C1 segment of cervical spinal cord (tissue), 14 donors: ENCODE measurements at places on chromosomes 3 and 15.

GRCh38 chr3:162138509-162138908, 641.9 kb downstream of the OTOL1 start:
- no peak for DNase-seq

- no peak for DNase-seq
These were observed 385.4 kb downstream of the MECOM start for GRCh38 chr3:169278092-169278491.

- no peak for DNase-seq
These were observed 222.1 kb downstream of the FOXP1 start for GRCh38 chr3:71361334-71361890.

DNA sequence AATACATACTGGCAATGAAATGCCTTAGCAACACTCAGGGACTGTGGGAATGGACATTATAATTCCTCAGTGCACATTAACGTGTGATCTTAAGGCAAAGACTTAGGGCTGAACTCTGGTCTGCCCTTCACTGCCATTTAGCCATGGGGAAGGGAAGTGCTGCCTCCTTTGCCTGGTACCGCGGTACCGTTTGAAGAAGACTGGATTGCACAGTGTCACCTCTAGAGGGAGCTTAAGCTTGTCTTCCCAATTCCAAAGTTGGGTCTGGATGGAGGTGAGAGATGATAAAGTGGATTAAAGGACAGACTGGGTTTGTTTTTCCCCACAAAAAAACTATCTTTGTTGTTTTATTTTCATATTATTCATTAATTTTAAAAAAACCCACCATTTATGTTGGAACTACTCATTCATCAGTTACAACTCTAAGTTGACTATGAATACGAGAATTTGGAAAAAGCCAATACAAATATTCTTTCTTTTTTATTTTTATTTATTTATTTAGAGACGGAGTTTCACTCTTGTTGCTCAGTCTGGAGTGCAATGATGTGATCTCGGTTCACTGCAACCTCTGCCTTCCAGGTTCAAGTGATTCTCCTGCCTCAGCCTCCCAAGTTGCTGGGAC, 60.0 kb upstream of the SYN2 start:
- no peak for DNase-seq

DNA sequence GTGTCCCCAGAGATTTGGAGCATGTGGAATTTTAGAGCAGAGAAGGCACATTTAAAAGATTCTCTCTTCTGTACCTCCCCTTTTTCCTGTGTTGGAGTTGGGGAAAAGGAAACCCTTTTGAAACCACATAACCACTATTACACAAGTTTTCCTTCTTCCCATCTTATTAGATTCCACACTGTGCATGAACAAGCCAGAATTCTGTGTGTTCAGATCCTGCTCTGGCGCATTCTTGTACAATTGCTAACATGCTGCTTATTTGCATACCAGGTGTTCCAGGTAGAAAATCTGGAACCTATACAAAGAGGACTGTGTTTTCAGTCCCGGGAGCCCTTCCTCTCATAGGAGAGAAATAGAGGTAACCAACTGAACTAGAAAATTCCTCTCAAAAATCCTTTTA, 2.6 kb upstream of the CIB2 start:
- no peak for DNase-seq

DNA sequence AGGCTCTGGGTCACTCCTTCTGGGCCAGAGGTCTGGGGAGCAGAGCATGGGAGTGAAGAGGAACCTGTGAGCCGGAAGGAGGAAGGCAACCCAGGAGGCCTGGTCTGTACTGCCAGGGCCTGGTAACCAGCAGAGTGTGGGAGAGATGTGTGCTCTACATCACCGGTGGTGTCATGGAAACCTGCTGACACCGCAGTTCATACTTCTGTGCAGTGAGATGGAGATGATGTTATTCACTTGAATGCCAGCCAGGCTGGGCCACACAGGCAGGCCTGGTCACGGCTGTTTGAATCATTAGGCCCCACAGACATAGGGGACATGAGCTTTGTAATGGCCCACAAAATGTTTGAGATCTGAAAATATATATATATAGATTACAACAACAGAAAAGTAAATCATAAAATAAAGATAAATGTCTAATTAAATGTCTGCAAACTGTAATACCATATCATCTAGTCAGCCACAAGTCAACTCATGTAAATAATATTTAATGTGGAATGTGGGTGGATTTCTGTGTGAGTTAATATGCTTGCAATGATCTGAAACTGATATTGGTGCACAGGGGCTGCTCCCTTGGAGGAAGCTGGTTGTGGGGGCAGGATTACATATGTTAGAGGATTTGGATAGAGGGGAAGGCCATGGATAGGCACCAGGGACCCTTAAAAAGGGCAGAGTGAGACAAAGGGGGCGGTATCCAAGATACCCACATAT, 108.5 kb upstream of the PFN2 start:
- no peak for DNase-seq

DNA sequence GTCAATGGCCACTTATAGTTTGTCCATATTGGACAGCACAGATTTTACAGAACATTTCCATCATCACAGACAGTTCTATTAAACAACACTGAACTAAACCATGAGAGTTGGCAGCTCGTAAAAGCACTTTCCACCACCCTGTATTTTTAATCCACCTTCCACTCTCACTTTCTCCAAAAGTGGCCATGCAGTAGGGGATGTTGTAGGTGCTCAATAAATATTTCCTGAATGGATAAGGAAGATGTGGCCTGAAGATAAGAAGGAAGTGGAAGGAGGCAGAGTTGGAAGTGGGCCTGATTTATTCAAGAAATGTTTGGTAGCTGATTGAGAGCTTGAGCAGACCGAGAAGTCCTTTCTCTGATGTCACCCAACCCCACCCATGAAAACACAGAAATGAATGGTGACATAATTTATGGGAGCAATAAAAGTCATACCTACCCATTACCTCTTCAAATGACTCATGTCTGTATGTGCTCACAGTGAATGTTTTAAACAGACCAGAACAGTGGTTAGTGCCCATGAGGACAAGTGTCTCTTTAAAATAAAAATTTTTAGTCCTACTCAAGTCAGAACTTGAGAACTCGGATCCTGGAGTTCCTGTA, 39.6 kb upstream of the CTNNB1 start:
- DNase-seq = no peak

- DNase-seq = no peak
These were observed 7.4 kb downstream of the NDUFAF1 start for GRCh38 chr15:41394924-41395323.

- DNase-seq = no peak
These were observed 35.3 kb downstream of the STARD5 start for GRCh38 chr15:81288616-81289015.

- DNase-seq = no peak
These were observed 47.9 kb downstream of the QTRT2 start for GRCh38 chr3:114104414-114104813.

GRCh38 chr3:22208844-22209243, 457.8 kb upstream of the ZNF385D start:
- no peak for DNase-seq

DNA sequence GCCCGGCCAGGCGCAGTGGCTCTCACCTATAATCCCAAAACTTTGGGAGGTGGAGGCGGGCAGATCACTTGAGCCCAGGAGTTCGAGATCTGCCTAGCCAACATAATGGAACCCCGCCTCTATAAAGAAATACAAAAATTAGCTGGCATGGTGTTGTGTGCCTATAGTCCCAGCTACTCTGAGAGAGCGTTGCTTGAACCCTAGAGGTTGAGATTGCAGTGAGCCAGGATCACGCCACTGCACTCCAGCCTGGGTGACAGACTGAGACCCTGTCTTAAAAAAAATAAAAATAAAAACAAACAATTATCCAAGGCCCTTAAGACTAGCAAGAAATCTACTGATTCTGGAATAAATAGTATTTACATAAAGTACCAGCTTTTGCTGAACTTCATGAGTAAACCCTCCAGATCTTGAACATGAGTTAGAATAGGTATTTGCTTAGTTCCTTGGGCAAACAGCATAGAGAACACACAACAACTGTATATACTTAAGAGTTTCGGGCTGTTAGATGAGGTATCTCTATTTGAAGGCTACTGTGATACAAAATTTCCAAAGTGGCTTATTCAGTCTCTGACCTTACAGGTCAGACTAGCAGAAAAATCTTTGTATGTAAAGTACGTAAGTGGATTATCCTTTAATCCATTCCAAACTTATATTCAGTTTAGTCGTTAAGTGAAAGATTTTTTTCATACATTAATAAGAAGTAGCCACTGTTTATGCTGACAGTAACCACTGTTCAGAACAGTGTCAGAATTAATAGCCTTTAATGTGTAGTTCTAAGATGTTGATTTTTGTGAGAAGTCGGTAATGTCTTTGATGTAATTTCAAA, 171.1 kb upstream of the CGNL1 start:
- no peak for DNase-seq

DNA sequence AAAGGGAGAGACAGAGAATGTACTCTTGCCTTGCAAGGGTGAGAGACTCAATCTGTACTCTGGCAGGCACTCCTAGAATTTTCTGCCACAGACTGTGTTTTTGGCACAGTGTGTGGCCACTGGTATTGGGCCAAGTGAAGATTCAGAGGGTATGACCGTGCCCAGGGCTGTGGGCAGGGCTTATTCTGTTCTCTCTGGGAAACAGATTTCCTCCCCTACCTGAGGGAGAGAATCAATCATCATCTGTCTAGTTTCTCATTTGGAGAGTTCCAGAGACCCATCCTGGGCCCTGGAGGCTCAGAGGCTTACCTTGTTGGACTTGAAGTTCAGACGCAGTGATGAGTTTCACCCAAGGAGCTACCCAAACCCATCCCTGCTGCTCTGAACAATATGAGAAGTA, 28.2 kb downstream of the CSTA start:
- DNase-seq = no peak

DNA sequence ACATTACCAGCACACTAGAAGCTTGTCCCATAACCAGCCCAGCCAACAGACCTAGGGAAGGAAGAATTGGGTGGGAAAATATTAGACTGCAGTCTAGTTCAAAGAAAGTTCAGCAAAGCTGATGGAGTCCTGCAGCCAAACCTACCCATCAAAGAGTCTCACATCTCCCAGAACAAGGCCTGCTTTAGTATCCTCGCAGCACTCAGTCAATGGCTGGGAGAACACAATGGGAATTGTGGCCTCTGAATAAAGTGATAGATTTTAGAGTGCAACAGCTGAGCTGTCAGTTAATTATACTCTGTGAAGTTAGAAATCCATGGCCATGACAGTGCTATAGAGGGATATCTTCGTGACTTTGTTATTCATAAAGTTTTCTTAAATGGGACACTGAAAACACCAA, 207.2 kb upstream of the NAALADL2 start:
- DNase-seq = peak; percentile 12

DNA sequence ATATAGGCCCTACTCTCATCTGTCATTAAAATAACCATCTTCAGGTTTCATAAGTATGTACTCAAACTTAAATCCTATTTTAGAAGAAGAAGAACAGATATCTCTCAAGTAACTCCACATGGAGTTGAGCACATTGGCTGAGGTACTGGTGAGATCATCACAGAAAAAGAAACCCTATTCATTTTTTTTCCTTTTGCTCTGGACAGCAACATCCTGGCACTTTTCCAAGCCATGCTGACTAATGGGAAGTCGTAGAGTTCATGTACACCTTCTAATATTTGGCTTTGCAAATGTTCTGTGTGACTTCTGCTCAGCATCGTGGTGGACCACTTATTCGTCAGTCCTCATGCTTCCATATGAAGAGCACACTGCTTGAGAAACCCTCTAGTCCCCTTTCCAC, 336.0 kb upstream of the KCNH8 start:
- DNase-seq = no peak

DNA sequence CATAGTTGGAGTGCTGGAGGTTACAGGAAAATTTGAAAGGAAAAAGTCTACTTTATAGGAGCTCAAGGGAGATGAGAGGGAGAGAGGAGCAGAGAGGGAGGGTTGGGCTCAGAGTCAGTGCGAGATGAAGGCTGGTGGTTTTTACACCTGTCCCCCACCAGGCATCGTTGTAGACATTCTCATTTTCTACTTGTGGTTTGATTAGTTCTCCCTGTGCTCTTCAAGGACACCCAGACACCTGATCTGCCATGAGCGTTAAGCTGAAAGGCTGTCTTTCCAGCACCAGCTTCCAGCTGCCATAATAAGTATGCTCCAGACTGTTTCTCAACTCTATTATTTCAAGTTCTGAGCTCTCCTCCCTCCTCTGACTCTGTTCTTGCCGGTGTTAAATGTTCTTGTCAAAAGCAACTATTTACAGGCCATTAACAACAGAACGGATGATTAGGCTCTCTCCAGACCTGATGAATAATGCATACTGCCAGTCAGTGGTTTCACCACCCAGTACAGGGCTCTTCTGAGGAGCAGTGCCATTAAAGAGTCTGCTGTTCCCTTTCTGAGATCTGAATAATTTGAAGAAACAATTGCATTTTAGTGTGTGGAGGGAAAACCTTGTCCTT, 514.6 kb upstream of the MCTP2 start:
- no peak for DNase-seq

DNA sequence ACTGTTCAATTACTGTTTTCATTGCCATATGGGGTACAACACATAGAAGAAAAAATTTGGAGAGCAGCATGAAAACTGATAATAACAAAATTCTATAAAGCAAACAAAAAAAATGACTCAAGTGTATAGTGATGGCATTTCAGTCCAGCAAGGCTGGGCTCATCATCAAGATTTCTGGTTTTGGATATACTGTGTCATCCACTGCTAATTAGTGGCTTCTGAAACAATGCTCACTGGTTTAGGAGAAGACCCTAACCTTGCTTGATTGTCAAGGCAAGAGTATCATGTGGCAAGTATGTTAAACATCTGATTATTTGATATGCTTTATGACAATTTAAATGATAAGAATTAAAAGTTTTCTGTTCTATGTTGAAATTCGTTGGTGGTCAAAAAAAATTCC, 96.9 kb downstream of the RFX7 start:
- no peak for DNase-seq

GRCh38 chr15:69591905-69592508, 139.4 kb downstream of the RPLP1 start:
- no peak for DNase-seq

- DNase-seq = no peak
These were observed 6.4 kb upstream of the C15orf39 start for GRCh38 chr15:75195122-75195765.

DNA sequence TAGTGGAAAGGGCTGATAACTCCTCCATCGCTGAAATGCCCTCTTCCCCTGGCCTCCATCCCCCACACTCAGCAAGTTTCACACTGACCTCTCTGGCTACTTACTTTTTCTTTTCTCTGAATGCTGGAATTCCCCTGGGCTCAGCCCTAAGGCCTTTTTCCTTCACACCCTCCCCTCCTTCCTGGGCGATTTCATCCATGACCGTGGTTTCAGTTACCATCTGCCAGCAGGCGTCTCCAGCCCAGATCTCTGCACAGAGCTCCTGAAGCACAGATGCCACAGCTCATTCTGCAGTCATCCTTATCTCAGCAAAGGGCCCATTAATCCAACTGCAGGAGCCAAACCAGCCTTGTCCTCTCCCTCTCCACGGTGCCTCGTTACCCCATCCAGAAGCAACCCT, 114.0 kb downstream of the RFTN1 start:
- DNase-seq = peak; percentile 15

- DNase-seq = no peak
These were observed 134.8 kb upstream of the RGMA start for GRCh38 chr15:93223803-93224202.

GRCh38 chr3:16455001-16455400, 58.5 kb downstream of the RFTN1 start:
- DNase-seq = no peak
